ENCODE measurements at places on chromosomes 1 and 21. TPM values are rescaled to one million over a fixed set of nuclear protein-coding genes. Genes with fewer than 3 reads are reported as not detected.
A peak's percentile ranks its signal among the peaks of the same experiment; 100 is the strongest.

GRCh38 chr1:203649999-203650836, 23.6 kb downstream of the ATP2B4 start:
- H3K27me3 ChIP-seq: no peaks in the 10 kb centered on the region
- H3K27ac ChIP-seq: peak overlapping the region; percentile 39
- H3K36me3 ChIP-seq: no peaks in the 10 kb centered on the region
- H3K4me3 ChIP-seq: peak overlapping the region; percentile 41
- peak; percentile 84 for DNase-seq
- H3K4me1 ChIP-seq: peaks cover 47% of the 10 kb centered on the region

- H3K4me1 ChIP-seq: no peaks in the 10 kb centered on the region
- no peaks in the 10 kb centered on the region for H3K27me3 ChIP-seq
- H3K4me3 ChIP-seq: no peak overlapping the region
- H3K27ac ChIP-seq: no peak overlapping the region
- no peak for DNase-seq
Measured at GRCh38 chr1:93471911-93472310, 24.0 kb downstream of the FNBP1L start.

The DNASE2B gene
- not detected for total RNA-seq

- H3K36me3 ChIP-seq: no peaks in the 10 kb centered on the region
- H3K27me3 ChIP-seq: no peaks in the 10 kb centered on the region
- H3K4me1 ChIP-seq: no peaks in the 10 kb centered on the region
- H3K27ac ChIP-seq: no peak overlapping the region
- DNase-seq: no peak
Measured at GRCh38 chr1:227227761-227228160, 90.5 kb downstream of the CDC42BPA start.

The ACTRT2 gene
- not detected for total RNA-seq

GRCh38 chr1:49229555-49229954, 452.9 kb upstream of the BEND5 start:
- no peaks in the 10 kb centered on the region for H3K36me3 ChIP-seq
- H3K4me3 ChIP-seq: no peak overlapping the region
- DNase-seq: no peak
- H3K27ac ChIP-seq: no peak overlapping the region
- no peaks in the 10 kb centered on the region for H3K27me3 ChIP-seq
- no peaks in the 10 kb centered on the region for H3K4me1 ChIP-seq

DNA sequence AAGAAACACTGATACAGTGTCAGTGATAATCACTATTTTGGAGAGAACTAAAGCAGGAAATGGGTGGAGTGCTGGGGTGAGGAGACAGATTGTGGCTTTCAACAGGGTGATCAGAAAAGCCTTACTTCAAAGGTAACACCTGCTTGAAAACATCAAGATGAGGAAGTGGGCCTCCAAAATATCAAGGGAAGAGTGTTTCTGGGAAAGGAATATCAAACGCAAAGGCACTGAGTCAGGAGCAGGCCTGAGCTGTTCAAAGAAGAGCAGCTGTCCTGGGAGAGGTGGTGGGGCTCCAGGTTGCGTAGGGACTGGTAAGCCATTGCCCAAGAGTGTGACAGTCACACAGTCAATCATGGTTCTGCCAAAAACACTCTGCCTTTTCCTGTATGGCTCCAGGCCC, 47.1 kb upstream of the ATP1A1 start:
- no peak for DNase-seq
- H3K4me1 ChIP-seq: no peaks in the 10 kb centered on the region
- no peaks in the 10 kb centered on the region for H3K36me3 ChIP-seq
- H3K4me3 ChIP-seq: no peak overlapping the region

GRCh38 chr21:27799861-27800260, 833.0 kb upstream of the ADAMTS5 start:
- H3K27ac ChIP-seq: no peak overlapping the region
- no peaks in the 10 kb centered on the region for H3K36me3 ChIP-seq
- no peak overlapping the region for H3K4me3 ChIP-seq
- H3K27me3 ChIP-seq: no peaks in the 10 kb centered on the region
- no peaks in the 10 kb centered on the region for H3K4me1 ChIP-seq
- no peak for DNase-seq

The GDAP2 gene
- 51.4 TPM for total RNA-seq

The CCDC17 gene
- 14.9 TPM for total RNA-seq

DNA sequence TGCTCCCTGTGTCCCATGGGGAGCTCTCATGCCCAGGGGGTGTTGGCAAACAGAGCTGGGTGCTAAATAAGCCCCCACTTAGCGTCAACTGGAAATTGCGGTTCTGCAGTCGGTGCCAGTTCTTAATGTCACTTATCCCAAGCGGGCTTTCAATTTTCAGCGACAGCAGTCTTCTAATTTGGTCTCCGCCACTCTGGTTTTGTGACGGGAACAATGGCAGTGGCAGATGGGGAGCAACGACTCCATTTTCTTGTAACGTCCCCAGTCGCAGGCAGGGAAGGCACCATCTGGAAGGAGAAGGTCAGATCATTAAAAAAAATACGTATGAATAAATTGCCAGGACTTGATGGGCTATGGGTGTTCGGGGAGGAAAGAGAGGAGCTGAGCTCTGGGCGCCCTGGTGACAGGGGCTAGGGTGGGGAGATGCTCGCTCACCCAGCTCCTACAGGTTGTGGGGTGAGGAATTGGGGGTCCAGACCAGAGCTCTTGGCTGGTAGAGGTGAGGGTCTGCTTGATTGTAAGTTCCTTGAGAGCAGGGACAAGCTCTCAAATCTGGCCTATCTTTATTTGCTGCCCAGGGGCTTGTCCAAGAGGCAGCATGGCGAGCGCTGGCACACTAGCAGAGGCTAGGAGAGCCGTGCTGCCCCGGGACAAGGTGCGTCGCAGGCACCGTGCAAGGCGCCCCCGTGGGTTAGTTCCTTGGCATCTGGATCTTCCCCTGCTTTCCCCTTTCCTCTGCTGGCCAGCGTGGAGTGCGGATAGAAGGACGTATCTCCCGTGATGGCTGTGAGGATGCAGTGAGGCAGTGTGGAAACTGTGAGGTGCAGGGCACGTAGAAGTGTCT, 105.8 kb downstream of the ARHGEF10L start:
- no peak for DNase-seq
- no peak overlapping the region for H3K27ac ChIP-seq
- no peaks in the 10 kb centered on the region for H3K27me3 ChIP-seq
- peaks cover 60% of the 10 kb centered on the region for H3K36me3 ChIP-seq
- no peak overlapping the region for H3K4me3 ChIP-seq
- H3K4me1 ChIP-seq: no peaks in the 10 kb centered on the region

The PTPN7 gene
- 4.7 TPM for total RNA-seq

DNA sequence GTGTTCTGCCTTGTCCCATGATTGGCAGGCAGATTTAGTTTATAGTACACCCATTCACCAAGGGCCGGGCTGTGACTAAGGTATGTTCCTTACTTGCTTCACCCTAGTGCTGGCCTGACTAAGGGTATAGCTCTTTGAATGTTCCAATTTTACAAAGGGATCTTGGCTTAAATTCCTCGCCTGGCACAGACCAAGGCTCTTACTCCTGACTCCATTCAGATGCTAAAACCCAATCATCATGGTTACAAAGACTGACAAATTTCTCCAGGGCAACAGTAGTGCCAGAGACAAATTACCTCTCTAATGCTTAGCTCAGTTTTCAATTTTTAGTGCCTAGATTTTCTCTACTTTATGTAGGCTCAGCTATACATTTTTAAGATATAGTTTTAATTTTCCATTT, 11.5 kb upstream of the C1orf53 start:
- H3K27ac ChIP-seq: no peak overlapping the region
- no peaks in the 10 kb centered on the region for H3K4me1 ChIP-seq
- no peaks in the 10 kb centered on the region for H3K27me3 ChIP-seq
- no peak overlapping the region for H3K4me3 ChIP-seq

The AMY1B gene
- total RNA-seq: not detected

DNA sequence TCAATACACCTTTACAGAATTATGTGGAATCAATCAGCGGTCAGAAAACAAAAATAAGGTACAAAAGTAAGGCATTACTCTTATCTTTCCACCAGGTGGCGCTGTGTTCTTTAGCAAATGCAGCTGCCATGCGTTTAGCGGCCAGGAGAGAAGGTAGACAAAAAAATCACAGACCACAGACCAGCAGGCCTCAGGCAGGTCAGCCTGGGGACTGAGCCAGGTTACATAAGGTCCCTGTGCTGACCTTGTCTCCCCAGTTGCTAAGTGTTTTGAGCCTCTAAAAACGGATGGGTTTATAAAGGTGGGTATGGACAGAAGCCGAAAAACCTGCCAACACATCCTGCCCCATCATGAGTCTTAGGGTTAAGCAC, 2.8 kb downstream of the RGS16 start:
- H3K4me1 ChIP-seq: no peaks in the 10 kb centered on the region
- DNase-seq: no peak
- peak overlapping the region; percentile 11 for H3K4me3 ChIP-seq

GRCh38 chr1:150829751-150830150, 21.7 kb upstream of the CTSK start:
- H3K27ac ChIP-seq: no peak overlapping the region
- no peaks in the 10 kb centered on the region for H3K36me3 ChIP-seq
- no peaks in the 10 kb centered on the region for H3K4me1 ChIP-seq

- no peak for DNase-seq
- no peaks in the 10 kb centered on the region for H3K36me3 ChIP-seq
- no peak overlapping the region for H3K4me3 ChIP-seq
- H3K27ac ChIP-seq: no peak overlapping the region
- no peaks in the 10 kb centered on the region for H3K4me1 ChIP-seq
Measured at GRCh38 chr1:236150986-236151385, 8.6 kb downstream of the GPR137B start.

- no peak for DNase-seq
- no peaks in the 10 kb centered on the region for H3K27me3 ChIP-seq
- H3K4me1 ChIP-seq: no peaks in the 10 kb centered on the region
- no peaks in the 10 kb centered on the region for H3K36me3 ChIP-seq
- H3K27ac ChIP-seq: no peak overlapping the region
Measured at GRCh38 chr1:30318413-30318812, 405.0 kb downstream of the MATN1 start.

- H3K4me3 ChIP-seq: no peak overlapping the region
- H3K36me3 ChIP-seq: no peaks in the 10 kb centered on the region
- no peaks in the 10 kb centered on the region for H3K27me3 ChIP-seq
- H3K4me1 ChIP-seq: no peaks in the 10 kb centered on the region
- no peak for DNase-seq
Measured at GRCh38 chr1:174841747-174842146, 158.0 kb upstream of the CACYBP start.

- H3K36me3 ChIP-seq: no peaks in the 10 kb centered on the region
- DNase-seq: no peak
- no peaks in the 10 kb centered on the region for H3K27me3 ChIP-seq
- no peak overlapping the region for H3K27ac ChIP-seq
- no peak overlapping the region for H3K4me3 ChIP-seq
Measured at GRCh38 chr1:114167226-114167625, 13.6 kb upstream of the SYT6 start.

The ZNF362 gene
- 10.3 TPM for total RNA-seq

GRCh38 chr21:44709426-44710293, 1.7 kb downstream of the TSPEAR start:
- H3K36me3 ChIP-seq: no peaks in the 10 kb centered on the region
- DNase-seq: peak; percentile 44
- H3K4me3 ChIP-seq: peak overlapping the region; percentile 19
- no peak overlapping the region for H3K27ac ChIP-seq
- H3K4me1 ChIP-seq: no peaks in the 10 kb centered on the region
- H3K27me3 ChIP-seq: no peaks in the 10 kb centered on the region

The VSIG8 gene
- 0.85 TPM for total RNA-seq

- no peak for DNase-seq
- no peaks in the 10 kb centered on the region for H3K4me1 ChIP-seq
Measured at GRCh38 chr1:14955402-14955801, 198.1 kb upstream of the TMEM51 start.

- no peaks in the 10 kb centered on the region for H3K27me3 ChIP-seq
- no peaks in the 10 kb centered on the region for H3K36me3 ChIP-seq
- no peak for DNase-seq
- H3K4me1 ChIP-seq: peaks cover 42% of the 10 kb centered on the region
- H3K27ac ChIP-seq: peak overlapping the region; percentile 44
Measured at GRCh38 chr1:117655220-117655577, 49.4 kb downstream of the TENT5C start.

- no peaks in the 10 kb centered on the region for H3K36me3 ChIP-seq
- H3K27me3 ChIP-seq: no peaks in the 10 kb centered on the region
- no peak for DNase-seq
- H3K4me3 ChIP-seq: no peak overlapping the region
Measured at GRCh38 chr1:119260506-119260905, 108.1 kb upstream of the HAO2 start.

- no peak overlapping the region for H3K4me3 ChIP-seq
- peaks cover 6% of the 10 kb centered on the region for H3K36me3 ChIP-seq
- H3K27ac ChIP-seq: no peak overlapping the region
- DNase-seq: no peak
- H3K4me1 ChIP-seq: no peaks in the 10 kb centered on the region
Measured at GRCh38 chr1:51482881-51483280, 36.2 kb downstream of the EPS15 start.

DNA sequence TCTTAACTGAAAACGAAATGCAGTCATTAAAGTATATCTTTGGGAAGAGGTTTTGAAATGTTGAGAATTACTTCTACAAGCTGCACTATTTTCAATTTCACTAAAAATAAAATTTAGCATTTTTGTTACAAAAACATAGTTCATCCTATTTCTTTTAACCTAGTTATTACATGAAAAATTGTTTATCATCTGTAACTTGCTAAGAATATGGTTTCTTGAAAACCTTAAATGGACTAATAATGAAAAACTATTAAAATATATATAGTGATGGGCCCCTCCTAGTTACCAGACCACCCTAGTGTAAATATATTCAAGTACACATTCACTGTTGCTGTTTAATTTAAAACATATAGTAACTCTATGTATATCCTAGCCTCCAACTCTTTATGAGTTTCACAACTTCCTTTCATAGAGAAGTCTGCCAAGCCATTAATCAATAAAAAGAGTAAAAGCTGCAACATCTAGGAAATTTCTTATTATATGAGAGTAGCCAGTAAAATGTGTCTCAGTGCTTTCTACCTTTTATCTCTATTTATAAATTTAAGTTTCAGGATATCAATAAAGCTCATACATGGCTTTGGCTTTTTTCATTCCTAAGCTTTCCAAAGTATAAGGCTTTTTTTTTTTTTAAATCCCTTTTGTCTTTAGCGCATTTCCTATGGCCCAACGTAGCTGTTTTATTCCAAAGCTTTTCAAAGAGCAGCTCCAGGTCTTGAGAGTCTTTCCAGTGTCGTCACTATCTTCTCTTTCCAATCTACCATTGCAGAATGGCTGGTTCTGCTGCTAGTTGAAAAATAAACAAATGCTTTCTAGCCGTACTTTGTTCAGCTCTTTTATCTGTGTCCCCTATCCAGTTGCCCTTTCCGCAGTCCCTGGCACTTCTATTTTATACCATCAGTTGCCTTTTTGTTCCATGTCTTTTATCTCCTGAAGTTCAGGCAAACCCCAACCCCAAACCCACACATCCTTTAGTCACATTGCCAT, 6.5 kb downstream of the IRF2BP2 start:
- H3K27me3 ChIP-seq: no peaks in the 10 kb centered on the region
- H3K4me1 ChIP-seq: peaks cover 44% of the 10 kb centered on the region
- no peak for DNase-seq
- H3K4me3 ChIP-seq: peak overlapping the region; percentile 89
- peaks cover 17% of the 10 kb centered on the region for H3K36me3 ChIP-seq
- H3K27ac ChIP-seq: peak overlapping the region; percentile 99

The UBL4B gene
- not detected for total RNA-seq

The PLA2G2D gene
- total RNA-seq: 0.40 TPM
